ENCODE measurements at places on chromosomes 3 and 15.

DNA sequence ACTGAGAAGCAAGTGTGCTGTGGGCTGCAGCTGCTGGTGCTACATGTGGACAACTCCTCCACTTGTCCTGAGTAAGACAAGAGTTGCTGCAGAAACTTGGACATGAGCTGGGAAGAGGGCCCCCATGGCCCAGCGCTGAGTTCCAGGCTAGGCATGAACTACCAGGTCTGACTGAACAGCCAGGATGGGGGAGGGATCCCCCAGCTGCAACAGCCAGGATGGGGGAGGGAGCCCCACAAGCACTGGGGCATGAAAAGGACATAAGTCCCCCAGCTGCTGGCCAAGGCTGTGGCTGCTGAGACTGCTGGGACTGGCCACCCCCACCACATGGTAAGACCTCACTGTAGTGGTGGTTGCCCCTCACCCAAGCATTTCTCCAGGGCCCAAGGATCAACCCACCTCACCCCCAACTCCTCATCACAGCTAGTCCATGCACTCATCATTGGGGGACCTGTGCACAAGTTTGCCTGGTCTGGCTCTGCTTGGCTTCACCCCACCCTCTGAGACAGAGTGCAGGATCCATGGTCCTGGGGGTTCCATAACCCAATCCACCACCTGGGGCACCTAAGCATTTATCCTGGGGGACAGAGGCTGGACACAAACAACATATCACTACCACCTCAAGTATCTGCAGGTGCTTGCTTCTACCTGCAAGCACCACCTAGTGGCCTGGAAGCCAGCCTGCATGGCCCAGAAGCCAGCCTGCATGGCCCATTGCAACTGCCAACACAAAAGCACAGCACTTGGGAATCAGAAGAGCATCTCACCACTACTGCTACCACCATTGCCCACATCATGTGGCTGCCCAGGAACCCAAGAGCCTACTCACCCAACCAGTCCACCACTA, 84.5 kb upstream of the STT3B start:
- no peak for DNase-seq

DNA sequence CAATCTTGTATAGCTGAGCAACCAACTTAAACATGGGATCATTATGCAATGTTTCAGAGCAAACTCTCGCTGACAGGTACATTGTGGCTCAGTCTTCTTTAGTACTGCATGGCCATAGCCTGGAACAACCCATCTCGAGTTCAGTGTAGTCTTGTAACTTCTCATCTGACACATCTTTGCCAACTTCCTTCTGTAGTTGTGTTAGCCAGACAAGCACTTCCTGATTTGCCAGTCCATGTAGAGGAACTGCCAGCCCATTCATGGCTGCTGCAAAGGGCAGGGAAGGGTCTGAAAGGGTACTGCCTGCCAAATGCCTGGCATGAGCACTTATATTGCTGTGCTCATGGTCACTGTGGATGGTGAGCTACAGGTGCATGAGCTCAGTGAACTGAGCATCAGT, 49.2 kb upstream of the CCDC54 start:
- no peak for DNase-seq

DNA sequence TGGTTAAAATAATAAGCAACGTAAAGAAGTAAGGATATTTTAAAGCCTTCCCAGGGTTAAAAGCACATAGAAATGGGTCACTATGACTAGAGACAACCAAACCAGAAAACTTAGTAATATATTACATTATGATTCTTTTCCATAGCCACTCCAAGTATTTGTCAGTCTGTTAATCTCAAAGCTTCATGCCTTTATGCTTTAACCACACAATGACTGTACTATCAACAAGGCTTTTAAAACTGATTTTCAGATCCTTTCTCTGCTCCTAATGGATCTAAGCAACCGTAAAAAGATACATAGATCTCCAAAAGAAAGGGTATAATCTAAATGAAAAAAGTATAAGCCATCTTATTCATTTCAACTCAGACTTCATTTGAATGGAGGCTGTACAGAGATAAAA, 14.4 kb downstream of the SECISBP2L start:
- no peak for DNase-seq

- no peak for DNase-seq
These were observed 37.5 kb downstream of the FEM1B start for GRCh38 chr15:68315035-68315434.

DNA sequence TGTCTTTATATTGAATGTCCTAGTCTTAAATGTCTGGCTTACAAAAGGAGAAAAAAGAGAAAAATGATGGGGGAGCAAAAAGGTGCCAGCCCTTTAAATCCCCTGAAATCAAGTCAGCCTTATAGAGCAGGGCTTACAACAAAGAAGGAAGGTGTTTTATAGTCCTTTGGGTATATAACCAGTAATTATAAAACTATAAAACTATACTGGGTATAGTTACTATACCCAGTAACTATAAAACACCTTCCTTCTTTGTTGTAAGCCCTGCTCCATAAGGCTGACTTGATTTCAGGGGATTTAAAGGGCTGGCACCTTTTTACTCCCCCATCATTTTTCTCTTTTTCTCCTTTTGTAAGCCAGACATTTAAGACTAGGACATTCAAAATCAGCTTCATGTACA, 598.0 kb upstream of the SEMA6D start:
- DNase-seq: no peak

DNA sequence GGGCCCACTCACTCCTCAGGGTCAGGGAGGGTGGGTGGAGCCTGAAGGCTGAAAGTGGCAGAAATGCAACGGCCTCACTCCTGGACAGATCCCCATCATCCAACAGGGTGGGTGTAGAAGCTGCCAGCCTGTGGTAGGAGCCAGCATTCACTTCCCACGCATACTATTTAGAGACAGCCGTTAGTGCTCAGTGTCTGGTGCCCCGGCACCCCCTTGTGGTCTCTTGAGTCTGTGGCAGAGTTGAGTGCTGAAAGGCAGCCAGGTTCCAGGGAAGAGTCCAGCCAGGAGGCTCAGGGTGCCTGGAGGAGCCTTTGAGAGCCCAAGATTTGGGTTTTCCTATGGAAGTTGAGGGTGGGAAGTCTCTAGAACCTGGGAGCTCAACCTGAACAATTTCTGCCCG, 2.1 kb upstream of the GNAT1 start:
- peak; percentile 83 for DNase-seq

DNA sequence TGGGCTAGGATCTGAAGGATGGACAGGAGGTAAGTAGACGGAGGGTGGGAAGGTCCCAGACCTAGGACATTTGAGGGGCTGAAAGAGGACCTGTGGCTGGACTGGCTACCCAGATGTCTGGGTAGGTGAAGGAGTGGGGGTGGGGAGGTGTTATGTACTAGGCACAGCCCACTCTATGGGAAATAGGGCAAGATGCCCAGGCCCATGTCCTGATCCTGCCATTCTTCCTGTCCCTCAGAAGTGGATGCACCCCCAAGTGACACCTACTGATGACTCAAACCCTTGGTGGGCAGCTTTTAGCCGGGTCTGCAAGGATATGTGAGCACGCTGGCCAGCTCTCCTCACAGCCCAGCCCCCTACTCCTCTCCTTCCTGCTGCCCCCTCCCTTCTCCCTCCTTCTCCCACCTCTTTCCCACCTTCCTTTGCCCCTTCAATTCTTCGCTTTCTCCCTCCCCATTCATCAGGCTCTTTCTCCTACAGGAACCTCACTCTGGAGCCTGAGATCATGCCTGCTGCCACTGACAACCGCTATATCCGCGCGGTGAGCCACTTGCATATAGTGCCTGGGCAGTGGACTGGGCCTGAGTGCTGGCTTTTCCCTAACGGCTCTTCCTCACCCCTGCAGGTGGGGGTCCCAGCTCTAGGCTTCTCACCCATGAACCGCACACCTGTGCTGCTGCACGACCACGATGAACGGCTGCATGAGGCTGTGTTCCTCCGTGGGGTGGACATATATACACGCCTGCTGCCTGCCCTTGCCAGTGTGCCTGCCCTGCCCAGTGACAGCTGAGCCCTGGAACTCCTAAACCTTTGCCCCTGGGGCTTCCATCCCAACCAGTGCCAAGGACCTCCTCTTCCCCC, 5.2 kb downstream of the ACY1 start:
- no peak for DNase-seq

DNA sequence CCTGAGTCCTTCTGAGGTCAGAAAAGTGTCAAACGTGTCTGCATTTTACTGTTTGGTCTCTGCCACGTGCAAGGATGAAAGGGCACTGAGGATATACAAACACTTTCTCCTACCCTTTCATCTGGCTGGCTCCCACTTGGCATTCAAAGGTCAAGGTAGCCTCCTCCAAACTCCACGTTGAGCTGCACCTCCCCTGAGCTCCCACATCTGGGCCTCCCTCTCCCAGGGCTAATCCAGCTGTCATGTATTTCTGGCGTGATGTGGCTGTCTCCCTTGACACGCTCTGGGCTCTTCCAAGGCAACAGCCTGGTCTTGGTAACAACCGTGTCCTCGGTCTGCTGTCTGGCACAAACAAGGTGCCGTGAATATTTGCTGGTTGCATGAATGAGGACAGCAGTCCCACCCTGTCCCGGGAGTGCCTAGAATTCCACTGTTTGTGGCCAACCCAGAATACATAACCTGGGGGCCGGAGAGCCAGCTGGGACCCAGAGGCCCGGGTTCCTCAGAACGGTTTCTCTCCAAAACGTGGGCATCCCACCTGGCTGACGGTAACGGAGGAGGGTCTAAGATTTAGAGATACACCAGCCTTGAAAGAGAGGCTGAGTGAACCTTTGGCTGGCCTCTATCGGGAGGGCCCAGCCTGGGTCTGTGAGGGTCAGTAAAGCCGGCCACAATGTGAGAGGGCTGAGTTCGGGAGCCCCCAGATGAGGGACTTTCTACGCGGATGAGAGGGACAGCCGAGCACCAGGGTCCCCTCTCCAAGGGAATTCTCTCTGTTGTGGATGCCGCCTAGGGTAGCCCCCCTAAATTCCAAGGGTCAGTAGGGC, 767 bp downstream of the GLT8D1 start:
- DNase-seq: no peak

- no peak for DNase-seq
These were observed 28.6 kb downstream of the SLC27A2 start for GRCh38 chr15:50210462-50211157.

DNA sequence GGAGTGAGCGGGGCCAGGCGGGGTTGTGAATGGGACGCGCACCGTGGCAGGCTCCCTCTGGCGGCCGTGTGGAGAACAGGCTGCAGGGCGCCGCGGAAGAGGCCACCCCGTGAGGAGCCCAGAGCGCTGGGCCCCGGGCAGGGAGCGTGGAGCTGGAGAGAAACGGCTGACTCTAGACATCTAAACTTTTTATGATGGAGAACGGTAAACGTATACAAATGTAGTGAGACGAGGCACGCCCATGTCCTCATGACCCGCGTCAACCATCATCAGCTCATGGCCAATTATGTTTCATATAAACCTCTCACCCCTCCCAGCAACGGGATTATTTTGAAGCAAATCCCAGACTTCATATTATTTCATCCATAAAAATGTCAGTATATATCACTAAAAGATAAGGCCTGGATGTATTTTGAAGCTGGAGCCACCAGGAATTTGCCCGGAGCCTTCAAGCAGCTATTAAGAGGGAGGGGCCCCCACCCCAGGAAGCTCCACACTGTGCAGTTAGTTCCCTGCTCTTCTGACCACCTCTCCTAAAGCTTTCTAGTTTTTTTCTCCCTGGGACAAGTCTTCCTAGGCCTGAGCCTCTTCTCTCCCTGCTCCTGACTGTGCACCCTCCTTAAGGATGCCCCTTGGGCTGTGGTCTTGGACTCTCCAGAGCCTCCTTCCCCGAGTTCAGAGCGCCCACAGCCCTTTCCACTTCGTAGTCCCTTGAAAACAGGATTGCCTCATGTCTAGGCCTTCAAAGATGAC, 149.5 kb downstream of the SMAD6 start:
- peak; percentile 82 for DNase-seq

DNA sequence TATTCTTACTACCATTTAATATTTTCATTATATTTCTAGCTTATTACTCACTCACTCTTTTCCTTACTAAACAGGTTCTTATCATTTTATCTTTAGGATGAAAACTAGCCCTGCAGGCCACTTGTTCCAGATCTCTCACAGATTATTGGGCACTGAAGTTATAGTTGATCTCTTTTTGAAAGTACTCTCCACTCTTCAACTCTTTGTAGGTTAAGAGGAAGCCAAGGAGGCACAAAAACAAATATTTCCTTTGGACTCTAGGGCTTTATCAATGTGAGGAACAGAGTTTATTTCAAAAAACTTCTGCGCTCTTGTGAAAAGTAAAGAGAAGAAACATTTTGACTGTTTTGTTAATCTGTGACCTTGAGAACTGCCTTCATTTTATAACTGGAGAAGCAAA, 96.0 kb upstream of the NPHP3 start:
- DNase-seq: no peak

DNA sequence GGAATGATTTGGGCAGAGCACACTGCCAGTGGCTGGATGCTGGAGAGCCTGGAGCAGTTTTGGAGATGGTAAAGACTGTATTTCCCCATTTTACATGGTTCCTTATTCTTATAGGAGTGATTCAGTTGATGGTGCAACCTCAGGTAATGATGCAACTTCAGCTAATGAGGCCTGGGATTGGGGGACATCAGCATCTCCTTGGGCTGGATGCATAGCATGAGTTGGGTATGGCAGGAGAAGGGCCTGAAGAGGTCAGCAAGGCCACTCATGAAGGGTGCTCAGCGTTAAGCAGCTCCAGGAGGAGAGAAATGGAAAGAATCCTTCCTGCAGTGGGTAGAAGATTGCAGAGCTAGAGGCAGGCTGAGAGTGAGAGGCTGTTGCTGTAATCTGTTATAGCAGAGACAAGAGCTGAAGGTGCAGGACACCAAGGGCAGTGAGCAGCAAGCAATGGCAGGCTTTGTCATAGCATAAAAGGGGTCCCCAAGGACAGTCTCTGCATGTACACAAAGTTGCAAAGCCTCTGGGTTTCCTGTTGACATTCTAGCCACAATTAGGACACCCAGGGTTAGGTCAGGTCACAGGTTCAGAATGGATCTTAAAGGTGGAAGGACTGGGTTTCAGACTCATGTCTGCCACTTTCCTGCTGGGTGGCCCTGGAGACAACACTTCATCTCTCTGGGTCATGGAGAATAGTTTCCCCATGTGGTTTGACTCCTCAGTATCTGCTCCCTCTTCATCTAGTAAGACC, 29.5 kb upstream of the SNRK start:
- DNase-seq: no peak

DNA sequence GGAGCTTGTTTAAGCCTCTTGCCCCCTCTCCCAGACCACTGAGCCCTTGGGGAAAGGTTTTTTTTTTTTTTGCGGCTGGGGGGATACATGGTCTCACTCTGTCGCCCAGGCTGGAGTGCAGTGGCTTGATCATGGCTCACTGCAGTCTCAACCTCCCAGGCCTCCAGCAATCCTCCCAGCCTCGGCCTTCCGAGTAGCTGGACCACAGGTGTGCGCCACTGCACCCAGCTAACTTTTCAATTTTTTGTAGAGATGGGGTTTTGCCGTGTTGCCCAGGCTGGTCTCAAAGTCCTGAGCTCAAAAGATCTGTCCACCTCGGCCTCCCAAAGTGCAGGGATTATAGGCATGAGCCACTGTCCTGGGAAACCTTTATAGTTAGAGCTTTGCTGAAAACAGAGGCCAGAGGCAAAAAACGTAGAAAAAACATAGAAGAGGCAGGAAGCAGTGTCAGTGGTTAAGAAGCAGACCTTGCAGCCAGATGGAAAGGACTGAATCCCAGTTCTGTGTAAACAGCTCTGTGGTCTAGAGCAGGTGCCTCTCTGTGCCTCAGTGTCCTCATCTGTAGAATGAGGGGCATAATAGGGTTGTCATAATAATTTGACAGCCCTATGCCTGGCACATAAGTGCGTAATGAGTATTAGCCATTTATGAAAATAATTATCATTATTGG, 33.1 kb downstream of the CMTM7 start:
- no peak for DNase-seq

GRCh38 chr3:117463276-117464115, 753.9 kb downstream of the TUSC7 start:
- DNase-seq: no peak

- DNase-seq: no peak
These were observed 589.3 kb upstream of the KCNMB2 start for GRCh38 chr3:177946936-177947335.

GRCh38 chr3:71360180-71360579, 223.3 kb downstream of the FOXP1 start:
- DNase-seq: no peak

All from head of caudate nucleus (tissue), 42 donors.